CD4-positive, alpha-beta T cell treated with Interleukin-4 for 1 hour (primary cell): ENCODE measurements at places on chromosomes 3 and 15.

DNA sequence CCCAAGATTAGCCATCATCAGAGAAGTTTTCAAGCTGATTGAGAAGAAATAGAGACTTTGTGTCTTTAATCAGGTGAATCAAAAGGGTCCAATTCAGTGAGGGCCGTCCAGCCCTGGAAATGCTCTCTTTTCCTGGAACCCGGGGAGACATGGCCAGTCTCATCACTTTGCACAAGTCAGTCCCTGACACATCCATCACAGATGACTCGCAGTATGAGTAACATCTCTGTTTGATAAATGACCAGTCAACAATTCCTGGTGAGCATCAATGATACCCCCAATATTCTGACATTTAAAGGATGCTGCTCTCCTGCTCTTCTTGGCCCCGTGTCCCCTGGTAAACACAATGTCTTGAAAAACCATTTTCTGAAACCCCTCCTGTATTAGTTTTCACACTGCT, 26.7 kb downstream of the C3orf20 start:
- DNase-seq = no peak

DNA sequence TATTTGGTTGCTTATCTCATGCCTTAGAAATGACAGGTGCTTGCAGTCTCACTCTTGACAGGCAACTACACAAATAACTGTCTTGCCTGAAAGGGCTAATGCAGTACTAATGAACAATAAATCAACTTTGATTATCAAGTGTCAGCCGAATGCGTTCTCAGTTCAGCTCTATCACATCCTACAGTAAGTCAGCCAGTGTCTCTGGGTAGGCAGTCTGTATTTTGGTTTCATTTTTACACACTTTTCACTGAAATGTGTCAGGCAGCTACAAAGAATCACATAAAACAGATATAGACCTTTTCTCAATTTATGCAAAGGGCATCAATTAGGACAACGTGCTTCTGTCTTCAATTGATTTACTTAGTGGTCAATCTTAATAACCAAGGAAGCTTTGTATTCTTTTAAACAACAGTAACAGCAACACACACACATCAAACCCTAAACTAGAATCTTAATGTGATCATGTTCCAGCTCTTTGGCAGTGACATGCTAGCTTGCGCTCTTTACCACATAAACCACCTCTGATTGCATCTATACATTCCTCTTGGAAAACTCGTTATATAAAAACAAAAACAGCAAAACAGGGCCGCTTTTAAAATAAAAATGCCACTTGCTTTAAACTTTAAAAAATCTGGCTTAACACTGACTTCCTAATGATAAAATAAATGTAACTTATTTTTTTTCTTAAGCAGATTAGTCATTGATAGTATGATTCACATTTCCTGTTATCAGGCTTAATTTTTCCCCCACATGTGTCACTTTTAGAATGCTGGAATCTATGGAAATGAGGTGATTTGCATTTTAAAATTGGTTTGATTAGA, 520.4 kb downstream of the FOXP1 start:
- no peak for DNase-seq

GRCh38 chr3:56055546-56055945, 412.7 kb downstream of the ERC2 start:
- DNase-seq = no peak

DNA sequence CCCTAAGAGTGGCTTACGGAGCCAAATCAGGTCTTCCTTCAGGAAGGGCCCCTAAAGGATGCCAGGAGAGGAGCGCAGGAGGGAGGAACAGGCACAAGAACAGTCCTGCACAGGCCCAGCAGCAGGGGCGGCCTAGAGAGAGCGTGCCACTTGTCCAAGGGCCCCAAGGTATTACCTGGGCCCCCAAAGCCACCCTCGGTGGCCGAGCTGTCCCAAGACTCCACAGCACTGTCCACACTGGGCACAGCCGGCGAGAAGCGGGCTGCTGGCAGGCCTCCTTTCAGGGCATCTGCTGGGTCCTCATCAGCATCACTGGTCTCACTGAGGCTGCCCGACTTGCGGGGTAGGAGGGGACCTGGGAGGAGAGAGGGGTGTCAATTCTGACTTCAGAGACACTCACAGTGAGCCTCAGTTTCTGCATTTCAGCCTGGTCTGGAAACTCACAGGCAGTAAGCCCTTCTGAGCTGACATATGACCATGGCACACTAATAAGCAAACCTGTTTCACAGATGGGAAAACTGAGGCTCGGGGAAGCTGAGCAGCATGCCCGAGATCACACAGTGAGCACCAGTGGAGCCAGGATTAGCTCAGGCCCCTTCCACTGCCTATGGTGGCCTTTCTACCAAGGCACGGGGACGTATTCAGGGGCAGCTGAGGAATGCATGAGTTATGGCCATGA, 33.4 kb downstream of the GRIP2 start:
- DNase-seq = no peak

DNA sequence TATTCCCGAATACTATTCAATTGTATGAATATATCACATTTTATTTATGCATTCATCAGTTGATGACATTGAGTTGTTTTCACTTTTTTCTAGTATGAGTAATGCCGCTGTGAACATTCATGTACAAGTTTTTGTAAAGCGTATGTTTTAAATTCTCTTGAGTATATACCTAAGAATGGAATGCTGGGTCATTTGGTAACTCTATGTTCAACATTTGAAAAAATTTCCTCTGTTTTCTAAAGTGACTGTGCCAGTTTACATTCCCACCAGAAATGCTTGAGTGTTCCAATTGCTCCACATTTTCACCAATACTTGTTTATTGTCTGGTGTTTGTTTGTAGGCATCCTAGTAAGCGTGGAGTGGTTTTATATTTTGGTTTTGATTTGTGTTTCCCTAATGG, 144.5 kb downstream of the EPHA6 start:
- DNase-seq = no peak

DNA sequence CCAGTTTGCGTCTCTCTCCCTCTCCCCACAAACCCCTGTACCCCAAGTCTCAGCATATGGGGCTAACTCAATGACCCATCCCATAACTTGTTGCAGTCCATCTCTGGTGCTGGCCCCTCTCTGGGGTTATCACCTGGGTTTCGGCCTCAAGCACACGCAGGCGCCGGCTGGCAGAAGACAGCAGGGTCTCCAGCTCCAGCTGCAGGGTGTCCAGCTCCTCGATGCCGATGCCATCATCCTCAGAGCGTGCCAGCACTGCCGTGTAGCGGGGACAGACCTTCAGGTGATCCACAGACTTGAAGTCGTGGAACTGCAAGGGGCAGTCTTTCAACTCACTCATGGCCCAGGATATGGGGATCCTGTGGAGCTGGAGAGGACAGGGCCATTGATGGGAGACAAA, 1.1 kb downstream of the TADA3 start:
- DNase-seq = no peak

DNA sequence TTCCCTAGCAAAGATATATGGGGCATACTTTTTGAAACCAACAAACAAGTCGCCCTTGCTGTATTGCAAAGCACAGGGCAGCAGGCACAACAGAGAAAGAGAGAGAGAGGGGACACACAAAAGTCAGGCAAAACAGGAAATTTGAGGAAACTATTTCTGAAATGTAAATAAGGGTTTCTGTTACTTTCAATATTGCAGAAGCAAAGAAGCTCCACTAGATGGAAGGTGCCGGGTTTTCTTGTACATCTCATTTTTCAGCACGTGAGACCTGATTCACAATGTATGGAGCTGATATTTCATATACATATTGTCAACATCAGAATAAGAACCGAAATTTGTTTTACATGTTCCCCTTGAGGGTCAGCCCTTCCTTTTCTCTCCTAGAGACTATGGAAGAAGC, 127.4 kb downstream of the FOXP1 start:
- DNase-seq = peak; percentile 63

GRCh38 chr3:147864754-147865354, 455.7 kb downstream of the ZIC1 start:
- DNase-seq = no peak

DNA sequence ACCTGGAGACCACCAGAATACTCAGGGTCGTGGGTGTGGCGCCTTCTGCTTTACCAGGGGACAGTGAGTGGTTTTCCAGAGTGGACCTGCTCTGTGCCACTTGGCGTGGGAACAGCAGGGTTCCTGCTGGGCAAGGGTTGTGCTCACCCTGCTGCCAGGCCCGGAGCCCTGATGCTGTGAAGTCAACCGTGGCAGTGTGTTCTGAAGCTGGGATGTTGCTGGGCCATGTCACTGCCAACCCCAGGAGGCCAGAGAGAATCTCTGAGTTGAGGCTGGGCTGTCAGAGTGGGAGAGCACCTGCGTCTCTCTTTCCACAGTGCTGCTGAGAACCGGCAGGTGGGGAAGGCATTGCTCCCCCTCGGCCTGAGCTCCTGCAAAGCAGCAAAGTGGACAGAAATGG, 48.7 kb downstream of the FBLN2 start:
- no peak for DNase-seq

- no peak for DNase-seq
Measured at GRCh38 chr3:168061332-168061996, 34.3 kb downstream of the GOLIM4 start.

DNA sequence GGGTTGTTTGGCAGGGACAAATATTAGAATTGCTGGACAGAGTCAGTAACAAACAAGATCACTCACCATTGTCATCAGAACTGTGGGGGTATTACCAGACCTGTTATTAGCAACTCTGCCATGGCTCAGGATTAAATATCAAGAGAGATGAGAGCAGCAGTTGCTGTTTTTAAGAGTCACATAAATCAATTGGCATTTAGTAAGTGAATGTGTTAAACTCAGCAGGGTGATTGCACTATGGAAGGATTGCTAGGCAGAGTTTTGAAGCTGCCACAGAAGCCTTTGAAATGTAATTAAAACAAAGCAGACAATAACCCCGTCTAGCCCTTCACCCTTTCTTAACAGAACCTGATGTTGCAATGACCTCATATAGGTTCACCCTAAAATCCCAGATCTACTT, 238.8 kb downstream of the GAP43 start:
- DNase-seq = no peak

- DNase-seq = no peak
Measured at GRCh38 chr15:92306663-92307062, 87.0 kb upstream of the ST8SIA2 start.

GRCh38 chr3:118936811-118937210, 97.8 kb downstream of the IGSF11 start:
- no peak for DNase-seq

DNA sequence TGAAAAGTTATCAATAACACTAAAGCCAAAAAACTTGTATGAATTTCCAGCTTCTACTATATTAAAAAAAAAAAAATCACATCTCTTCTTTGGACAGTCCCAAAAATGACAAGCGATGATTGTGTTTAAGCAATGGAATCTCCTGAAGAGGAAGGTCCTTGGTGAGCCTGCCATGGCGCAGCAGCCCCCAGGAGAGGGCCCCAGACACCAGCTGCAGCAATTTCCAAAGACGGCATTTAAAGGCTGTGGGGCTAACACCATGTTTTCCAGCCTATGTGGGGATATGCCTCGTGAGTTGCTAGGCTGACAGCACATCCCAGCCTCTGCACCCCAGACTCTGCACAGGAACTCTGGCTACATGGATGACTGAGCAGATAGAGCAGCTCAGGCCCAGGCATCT, 14.7 kb downstream of the SKIC8 start:
- no peak for DNase-seq

- DNase-seq = no peak
Measured at GRCh38 chr3:50475348-50475747, 28.1 kb downstream of the CACNA2D2 start.

GRCh38 chr3:189013224-189013888, 158.4 kb upstream of the TPRG1 start:
- DNase-seq = no peak

DNA sequence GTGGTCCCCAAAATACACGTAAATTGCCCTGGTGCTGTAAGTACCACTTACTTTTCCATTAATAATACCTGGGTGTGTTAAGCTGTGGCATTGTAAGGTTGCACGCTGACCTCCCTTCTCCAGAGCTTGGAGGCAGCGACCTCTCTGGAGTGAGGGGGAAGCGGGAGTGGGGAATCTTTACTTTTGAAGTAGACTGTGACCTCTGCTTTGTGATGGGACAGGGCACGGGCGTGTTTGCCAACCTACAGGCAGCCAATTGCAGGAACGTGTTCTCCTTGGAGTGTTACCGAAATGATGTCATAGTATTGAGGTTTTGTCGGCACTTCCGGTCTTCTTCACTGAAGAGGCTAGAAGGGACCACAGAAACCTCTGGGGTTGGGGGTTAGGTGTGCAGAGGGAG, 227.3 kb upstream of the C2CD4B start:
- DNase-seq = peak; percentile 6

GRCh38 chr3:4670352-4670751, 177.2 kb downstream of the ITPR1 start:
- no peak for DNase-seq

DNA sequence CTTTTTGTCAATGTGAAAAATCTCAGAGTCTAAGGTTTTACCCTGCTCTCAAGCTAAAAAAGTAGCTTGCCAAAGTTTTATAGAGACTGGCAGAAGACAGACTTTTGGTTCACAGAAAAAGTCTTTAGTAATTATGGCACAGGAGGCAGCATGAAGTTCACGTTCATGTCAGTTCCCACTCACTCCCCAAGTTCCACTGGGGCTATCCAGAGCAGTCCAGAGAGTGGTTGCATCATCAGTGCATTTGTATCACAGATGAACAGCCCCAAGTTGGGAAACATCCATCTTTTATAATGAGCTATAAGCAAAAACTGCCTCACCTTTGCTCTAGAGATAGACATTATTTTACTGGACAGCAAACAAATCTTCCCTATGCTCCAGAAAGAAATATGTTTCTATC, 454.1 kb upstream of the AGTR1 start:
- no peak for DNase-seq

- DNase-seq = no peak
Measured at GRCh38 chr3:194468086-194468485, 18.7 kb downstream of the ATP13A3 start.

DNA sequence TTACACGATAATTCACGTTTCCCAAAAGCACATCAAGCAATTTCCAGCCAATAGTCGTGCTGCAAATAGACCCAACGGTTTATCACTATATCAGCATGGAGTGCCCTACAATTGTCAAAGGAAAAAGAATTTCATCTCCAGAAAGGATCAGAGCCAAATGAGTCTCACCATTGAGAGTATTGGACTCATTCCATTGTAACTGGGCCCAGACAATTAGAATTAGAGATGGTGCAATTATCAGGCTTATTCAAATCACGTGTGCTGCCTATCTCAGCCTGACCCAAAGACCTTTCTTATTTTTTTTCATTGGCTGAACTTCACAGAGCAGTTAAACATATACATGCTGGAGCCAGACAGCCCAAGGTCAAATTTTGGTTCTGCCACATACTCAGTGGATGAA, 87.0 kb upstream of the LRTM1 start:
- DNase-seq = no peak

- no peak for DNase-seq
Measured at GRCh38 chr3:50396502-50396901, 37.2 kb upstream of the TMEM115 start.

GRCh38 chr15:58309963-58310928, 121.5 kb upstream of the LIPC start:
- no peak for DNase-seq

- DNase-seq = no peak
Measured at GRCh38 chr3:168405288-168405687, 309.6 kb upstream of the GOLIM4 start.

DNA sequence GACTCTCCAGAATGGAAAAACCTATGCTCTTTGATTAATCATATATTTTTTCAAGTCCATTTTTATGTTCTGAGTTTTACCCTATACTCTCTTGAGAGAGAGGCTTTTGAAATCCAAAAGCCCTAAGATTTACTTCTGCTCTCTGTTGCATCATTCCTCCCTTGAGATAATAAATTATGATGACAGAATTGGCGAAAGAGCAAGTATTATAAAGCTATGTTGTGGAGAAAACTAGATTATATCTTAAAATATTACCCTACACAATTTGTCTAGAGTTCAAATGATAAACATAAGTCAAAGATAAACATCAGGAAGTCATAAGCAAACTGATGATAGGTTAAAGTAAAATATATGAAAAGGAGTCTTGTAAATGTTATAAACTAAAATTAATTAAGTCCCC, 293.4 kb upstream of the MME start:
- no peak for DNase-seq
